ENCODE measurements at places on chromosomes 13 and 19. TPM values are rescaled to one million over a fixed set of nuclear protein-coding genes. Genes with fewer than 3 reads are reported as not detected.
A peak's percentile ranks its signal among the peaks of the same experiment; 100 is the strongest.

Gene UGGT2
- 33.4 TPM for total RNA-seq

DNA sequence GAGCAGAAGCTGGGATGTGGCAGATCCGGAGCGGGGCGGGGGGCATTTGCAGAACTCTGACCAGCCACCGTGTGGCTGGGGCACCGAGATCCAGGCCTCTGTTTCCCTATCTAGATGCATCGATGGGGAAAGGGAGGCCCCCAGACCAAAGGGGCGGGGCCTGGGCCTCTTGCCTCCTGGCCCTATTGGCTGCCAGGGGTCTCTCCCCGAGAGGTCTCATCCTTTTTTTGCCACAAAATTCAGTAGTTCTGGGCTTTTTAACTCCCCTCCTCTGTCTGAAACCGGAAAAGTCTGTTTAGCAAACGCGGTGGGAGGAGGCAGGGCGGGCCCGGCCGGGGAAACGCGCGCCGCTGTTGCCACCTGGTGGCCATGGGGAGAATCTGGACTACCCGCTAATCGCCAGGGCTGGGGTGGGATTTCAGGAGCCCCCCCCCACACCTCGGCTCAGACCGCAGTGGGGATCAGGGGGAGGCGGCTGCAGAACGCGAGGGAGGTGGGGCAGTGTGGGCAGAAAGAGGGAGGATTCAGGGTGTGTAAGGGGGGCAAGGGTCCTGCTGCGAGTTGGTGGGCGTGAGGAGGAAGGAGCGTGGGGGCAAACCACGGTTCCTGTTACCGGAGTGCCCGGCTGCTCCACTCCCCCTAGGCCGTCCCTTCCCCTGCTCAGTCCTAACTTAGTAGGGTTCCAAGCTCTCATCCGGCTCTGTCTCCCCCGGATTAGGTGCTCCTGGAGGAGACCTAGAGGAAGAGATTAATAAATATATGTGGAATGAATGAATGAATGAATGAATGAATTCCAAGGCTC, 28.3 kb downstream of the IL12RB1 start:
- peak; percentile 93 for DNase-seq

Gene MEGF8
- total RNA-seq: 31.7 TPM

GRCh38 chr19:2394442-2395292, 32.7 kb downstream of the TIMM13 start:
- DNase-seq: peak; percentile 42

Gene SHKBP1
- total RNA-seq: 20.0 TPM

Gene ZNF497
- 0.33 TPM for total RNA-seq

GRCh38 chr13:74251778-74252519, 117.7 kb upstream of the KLF12 start:
- peak; percentile 8 for DNase-seq

DNA sequence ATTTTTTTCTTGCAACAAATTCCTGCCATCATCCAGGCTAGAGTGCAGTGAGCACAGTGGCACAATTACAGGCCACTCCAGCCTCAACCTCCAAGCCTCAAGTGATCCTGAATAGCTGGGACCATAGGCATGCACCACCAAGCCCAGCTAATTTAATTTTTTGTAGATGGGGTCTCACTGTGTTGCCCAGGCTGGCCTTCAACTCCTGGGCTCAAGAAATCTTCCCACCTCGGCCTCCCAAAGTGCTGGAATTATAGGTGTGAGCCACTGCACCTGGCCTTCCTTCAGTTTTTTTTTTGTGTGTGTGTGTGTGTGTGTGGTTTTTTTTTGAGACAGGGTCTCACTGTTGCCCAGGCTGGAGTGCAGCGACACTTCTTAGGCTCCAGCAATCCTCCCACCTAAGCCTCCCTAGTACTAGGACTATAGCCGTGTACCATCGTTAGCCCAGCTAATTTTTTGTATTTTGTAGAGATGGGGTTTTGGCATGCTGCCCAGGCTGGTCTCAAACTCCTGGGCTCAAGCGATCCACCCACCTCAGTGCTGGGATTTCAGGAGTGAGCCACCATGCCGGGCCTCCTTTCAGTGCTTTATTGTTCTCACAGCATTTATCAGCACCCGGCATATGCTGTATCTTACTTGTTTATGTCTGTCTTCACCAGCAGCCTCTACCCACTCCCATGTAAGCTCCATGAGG, 5.9 kb upstream of the SRRM5 start:
- DNase-seq: no peak

Gene ZNF792
- total RNA-seq: 3.3 TPM

Gene MRPL34
- 151 TPM for total RNA-seq

DNA sequence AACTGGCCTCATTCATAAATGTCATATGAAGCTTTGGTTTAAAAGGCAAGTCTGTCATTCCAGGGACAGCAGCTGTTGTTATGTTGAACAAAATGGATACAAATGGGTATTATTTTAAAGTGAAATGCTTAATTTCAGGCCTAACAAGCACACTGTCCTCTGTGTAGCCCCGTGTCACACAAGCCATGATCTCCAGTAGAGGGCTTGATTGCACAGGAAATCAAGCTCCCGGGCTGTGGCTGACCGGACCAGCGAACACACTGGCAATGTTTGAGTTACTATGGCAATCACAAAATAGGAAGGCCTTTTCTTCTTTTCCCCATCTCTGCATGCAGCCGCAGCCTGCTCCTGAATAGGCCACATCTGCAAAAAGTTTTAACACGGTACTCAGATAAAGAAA, 64.0 kb upstream of the GSX1 start:
- no peak for DNase-seq

Gene PALM3
- 0.58 TPM for total RNA-seq

Gene NXNL1
- not detected for total RNA-seq

DNA sequence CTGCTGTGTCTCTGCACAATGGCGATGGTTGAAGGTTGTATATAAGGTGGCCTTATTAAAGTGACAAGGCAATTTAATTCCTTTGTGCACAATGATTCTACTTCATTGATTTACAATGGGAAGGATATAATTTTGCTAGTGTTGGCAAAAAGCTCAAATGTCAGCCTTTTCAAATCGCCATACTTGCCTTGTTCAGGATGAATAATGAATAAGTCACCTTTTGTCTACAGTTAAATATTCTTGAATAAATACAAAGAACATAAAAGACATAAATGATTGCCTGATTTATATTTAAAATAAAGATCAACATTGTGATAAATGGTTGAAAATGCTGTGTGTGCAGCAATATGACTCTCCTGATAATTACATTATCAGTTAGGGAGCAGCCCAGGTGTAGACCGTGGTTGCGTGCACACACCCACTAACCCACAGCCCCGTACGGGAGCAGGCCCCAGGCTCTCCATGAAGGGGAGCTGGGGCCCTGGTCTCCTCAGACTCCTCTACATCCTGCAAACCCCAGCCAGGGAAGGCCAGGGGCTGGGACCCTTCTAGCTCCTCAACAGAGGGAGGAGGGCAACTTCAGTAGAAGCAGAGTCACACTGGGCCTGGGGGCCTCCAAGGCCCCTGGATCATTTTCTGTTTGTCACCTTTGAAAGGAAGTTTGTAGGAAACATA, 64.9 kb downstream of the TEX29 start:
- no peak for DNase-seq

GRCh38 chr13:95623141-95623540, 21.4 kb downstream of the DZIP1 start:
- no peak for DNase-seq

DNA sequence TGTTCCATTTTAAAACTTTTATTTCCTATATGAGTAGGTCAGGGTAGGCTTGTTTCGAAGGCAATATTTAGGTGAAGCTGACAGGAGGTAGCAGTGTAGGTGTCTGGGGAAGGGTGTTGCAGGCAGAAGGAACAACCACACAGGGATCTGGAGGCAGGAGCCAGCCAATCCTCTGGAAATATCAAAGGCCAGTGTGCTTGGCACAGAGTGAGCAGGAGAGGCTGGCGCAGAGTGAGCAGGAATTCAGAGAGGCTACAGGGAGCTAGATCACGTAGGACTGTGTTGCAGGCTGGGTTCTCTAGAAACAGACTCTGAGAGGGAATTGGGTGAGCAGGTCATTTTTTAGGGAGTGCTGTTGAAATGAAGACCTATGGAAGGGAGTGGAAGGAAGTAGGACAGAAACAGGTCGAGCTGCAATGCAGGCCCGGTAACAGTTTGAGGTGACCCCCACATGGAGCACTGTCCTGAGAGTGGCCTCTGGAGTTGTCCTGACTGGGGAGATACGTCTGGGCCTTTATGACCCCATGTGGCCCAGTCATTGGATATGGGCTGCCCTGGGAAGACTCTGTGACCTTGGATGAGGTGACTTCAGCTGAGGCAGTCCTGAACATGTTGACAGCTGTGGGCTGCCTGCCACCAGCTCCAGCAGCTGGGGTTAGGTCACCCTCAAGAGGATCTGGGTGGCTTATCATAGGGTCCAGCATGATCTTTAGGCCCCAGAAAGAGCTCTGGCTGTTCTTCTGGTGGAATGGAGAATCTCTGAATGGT, 51.7 kb downstream of the ERCC5 start:
- DNase-seq: peak; percentile 33

DNA sequence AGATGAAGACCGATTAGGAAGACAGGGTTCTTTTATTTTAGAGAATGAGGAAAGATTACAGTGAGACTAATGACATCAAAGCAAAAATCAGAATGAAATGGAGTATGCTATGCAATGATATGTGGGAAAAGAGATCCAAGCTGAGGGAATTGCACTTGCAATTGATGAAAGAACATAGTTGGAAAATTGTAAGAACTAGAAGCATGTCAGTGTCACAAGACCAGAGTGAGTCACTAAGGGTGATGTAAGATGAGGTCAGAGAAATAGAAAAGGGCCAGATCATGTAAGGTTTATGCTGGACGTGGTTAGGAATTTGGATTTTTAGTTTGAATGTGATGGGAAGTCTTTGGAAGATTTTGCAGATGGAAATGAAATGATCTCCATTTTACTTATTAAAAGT, 1937.3 kb downstream of the OLFM4 start:
- no peak for DNase-seq

Gene TMEM145
- total RNA-seq: 1.6 TPM

Gene COL4A1
- 102 TPM for total RNA-seq

GRCh38 chr13:38415233-38415632, 65.6 kb downstream of the UFM1 start:
- DNase-seq: no peak

Gene FSTL3
- 54.0 TPM for total RNA-seq

- DNase-seq: peak; percentile 81
Measured at GRCh38 chr13:75635828-75636435, at the start of gene LMO7. TSS of gene LMO7 (plus strand) at chr13:75636330. CDS start at chr13:75636658, 328 bp downstream.

GRCh38 chr13:43936647-43937046, 56.9 kb downstream of the LACC1 start:
- DNase-seq: no peak

Gene N4BP2L1
- total RNA-seq: 4.8 TPM
